ENCODE measurements at places on chromosomes 3 and 15.

- DNase-seq: no peak
These were observed 91.2 kb upstream of the ABI3BP start for GRCh38 chr3:101084404-101084803.

DNA sequence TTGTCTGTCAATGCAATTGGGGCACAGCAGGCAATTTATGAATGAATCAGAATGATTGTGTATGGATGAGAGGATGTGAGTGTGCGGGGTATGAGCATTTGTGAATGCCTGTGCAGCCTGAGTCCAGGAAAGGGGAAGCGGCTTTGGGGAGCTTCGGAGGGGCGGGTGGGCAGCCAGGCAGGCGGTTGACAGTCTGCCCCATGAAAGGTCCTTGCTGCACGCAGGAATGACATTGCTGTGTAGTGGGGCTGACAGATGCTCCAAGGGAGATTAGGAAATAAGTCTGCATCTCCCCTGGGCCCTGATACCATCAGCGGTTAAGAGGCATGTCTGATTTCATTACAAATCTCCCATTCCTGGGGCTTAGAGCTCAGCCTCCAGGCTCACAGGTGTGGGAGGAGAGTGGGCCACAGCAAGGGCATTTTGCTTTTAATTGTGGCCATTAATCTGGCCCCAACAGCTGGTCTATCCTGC is 26.4 kb upstream of the TSPAN3 start:
- no peak for DNase-seq

- DNase-seq: no peak
These were observed 182.0 kb downstream of the LRTM1 start for GRCh38 chr3:54745843-54746242.

DNA sequence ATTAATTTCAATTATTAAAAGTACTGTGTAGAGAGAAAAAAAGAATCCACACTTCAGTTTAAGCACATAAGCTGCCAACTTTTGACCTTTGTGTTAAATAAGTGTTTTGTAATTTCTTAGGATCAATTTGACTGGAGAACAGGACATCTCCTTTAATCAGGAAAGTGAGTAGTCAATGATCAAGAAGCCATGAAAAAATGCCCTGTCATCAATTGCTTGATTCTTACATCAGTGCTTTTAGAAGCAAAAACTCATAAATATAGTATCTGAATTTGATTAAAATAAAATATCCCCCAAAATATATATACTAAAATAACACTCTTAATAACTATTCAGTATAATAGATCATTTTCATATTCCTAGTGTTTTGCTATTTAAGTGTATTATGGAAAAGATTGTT is 409.0 kb downstream of the TAFA4 start:
- no peak for DNase-seq

GRCh38 chr15:81007428-81008064 is 6.8 kb downstream of the TLNRD1 start:
- DNase-seq: no peak

DNA sequence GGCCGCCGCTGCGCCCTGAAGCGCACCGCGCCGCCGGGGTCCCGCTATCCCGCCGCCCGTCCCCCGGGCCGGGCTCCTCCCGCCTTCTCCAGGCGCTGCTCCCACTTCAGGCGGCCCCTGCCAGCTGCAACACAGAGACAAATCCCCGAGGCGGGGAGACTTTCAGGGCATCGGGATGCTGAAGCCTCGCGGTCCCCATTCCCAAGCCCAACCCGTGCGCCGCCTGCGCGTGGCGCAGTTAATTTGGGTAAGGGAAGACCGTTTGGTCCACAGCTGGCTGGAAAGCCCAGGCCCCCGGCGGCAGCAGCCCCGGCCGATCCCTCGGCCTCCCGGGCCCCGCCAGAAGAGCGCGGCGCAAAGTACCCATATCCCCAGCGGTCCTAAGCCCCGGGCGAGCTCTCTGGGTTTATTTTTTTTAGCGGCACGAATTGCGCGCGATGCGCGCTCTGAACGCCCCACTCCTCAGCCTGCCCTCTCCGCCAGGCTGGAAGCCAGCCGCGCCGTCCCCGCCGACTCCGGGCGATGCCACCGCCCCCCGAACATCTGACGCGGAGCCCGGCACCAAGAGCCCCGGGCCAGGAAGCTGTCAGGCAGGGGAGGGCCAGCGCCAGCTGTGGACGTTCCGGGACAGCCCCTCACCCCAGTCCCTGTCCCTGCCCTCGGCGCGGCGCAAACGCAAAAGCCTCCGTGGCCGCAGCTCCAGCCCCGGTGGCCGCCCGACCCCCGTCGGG is 517 bp downstream of the FBN1 start:
- DNase-seq: peak; percentile 29

GRCh38 chr15:38398134-38398533 is 55.8 kb upstream of the FAM98B start:
- DNase-seq: no peak

DNA sequence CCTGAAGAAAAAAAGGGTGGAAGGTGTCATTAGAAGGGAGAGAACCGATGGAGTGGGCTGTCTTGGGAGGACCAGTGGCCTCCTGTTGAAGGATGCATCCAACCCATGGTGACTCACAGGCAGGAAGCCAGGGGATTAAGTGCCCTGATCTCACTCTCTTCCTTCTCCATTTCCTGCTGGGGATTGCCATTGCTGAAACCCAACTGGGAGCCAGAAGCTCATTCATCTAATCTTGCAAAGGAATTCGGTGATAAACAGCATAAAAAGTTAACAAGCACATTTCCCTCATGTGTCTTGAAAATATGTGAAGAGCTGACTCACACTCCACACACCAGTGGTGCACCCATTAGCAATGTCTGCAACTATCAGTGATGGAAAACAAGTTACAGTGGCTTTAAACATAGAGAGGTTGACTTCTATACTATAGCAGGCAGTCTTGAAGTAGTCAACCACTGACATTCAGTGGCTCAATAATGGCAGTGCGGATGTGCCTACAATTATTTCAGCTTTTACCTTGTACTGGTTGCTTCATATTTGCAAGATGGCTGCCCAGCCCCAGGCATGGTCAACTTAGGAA is 12.8 kb upstream of the CSRNP1 start:
- DNase-seq: no peak
